ENCODE measurements at places on chromosomes 7 and 10.

DNA sequence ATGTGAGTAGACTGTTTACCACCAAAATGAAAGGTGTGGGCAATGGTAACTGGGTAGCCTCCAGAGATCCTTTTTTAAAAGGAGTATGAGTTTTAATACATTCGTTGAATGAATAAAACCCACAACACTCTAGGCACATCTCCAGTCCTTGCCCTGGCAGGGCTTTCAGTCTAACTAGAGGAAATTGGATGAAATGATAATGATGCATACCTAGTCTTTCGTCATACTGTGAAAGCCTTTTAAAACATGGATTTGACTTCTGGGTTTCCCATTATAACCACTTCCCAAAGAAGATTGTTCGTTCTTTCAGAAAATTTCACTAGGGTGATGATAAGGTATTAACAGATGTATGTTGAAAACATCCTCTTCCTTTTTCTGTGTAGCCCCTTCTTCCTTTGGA lies 110.8 kb downstream of the REEP3 start:
- DNase-seq, result peak; percentile 22

GRCh38 chr10:14545827-14546226 lies 215.1 kb upstream of the FRMD4A start:
- DNase-seq, result peak; percentile 83

GRCh38 chr10:88401671-88402347 lies 181.3 kb downstream of the RNLS start:
- DNase-seq, result peak; percentile 51

DNA sequence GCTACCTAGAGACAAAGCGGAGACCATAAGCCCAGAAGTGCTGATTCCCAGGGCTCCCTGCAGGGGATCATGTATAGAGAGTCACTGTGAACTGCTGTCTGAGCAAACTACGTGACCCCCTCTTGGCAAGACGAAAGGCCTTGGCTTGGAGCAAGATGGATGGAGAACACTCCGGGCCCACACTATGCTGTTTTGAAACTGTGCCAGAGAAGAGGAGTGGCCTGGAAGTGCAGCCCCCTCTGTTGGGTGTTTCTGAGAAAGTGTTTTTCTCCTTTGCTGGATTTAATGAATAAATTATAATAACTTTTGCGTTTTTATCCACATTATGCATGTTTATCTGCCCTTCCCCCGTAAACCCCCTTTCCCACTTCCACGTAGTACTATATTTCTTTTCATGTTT lies 639.3 kb upstream of the GALNT17 start:
- DNase-seq, result no peak

DNA sequence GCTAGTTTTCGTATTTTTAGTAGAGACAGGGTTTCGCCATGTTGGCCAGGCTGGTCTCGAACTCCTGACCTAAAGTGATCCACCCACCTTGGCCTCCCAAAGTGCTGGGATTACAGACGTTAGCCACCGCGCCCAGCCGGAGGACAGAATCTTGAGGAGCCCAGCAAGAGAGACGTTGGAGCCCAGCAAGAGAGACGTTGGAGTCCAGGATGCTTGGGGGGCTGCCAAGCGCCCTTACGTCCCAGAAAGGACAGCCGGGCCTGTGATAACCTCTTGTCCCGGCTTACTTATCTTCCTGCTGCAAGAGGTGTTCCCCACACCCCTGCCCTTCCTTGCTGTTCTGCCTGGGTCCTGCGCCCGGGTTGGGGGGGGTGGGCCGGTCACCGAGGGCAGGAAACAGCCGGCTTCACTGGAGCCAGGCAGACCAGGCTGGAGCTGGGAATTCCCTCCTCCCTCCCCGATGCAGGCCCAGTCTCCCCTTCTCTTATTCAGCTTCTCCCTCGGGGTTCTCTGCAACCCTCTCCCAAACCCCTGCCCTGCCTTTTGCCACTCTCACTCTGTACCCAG lies 1.9 kb upstream of the EPHB4 start:
- no peak for DNase-seq

- DNase-seq, result no peak
Observed at GRCh38 chr7:69700331-69700730, 102.1 kb downstream of the AUTS2 start.

DNA sequence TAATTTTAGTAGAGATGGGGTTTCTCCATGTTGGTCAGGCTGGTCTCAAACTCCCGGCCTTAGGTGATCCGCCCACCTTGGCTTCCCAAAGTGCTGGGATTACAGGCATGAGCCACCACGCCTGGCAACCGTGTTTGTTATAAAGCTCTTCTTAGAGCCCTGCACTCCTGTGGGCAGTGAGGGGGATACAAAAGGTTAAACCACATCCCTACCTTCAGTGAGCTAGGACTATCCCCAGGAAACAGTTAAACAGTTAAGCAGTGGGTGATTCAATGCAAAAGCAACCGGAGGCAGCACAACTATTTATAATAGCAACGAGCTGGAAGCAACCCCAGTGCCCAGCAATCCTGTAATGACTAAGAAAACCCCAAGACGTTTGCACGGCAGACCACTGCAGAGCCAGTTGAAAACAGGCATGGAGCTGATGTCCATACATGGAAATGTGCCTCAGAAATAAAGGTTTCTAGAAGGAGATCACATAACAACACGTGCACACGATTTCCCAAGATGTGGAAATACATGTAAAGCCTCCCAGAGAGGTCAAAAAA lies 107.2 kb upstream of the LYZL2 start:
- peak; percentile 100 for DNase-seq

DNA sequence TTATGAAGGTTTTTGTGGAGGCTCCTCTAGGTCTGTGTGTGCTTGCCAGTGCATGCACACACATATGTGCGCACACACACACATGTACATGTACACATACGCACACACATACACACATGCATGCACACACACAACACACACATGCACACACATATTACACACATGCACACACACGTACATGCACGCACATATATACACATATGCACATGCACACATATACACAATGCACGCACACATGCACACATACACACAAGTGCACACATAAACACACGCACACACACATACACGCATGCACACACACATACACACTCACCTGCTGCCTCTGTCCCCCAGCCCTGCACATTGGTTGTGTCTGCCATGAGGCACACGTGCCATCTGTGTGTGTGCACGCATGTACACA lies 66.3 kb downstream of the NEURL1 start:
- DNase-seq, result no peak

GRCh38 chr10:118993214-118993613 lies 36.3 kb upstream of the NANOS1 start:
- DNase-seq, result no peak

GRCh38 chr10:106551501-106552062 lies 612.9 kb downstream of the SORCS1 start:
- peak; percentile 35 for DNase-seq

DNA sequence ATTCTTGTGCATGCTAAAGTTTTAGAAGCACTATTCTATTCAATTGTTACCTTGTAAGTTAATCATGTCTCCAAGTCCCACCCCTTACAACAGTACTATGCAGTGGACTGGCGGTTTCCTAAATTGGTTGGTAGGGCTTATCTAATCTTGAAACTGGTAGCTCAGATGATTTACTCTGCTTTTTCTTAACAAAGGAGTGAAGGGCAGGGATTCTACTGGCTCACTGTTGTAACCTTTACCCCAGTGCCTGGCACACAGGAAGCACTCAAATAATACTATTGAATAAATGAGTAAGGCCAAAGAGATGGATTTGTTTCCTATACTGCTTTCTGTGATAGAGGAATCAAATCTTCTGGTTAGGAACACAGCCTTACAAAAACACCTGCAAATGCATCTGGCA lies 46.0 kb upstream of the CYCS start:
- DNase-seq, result no peak

DNA sequence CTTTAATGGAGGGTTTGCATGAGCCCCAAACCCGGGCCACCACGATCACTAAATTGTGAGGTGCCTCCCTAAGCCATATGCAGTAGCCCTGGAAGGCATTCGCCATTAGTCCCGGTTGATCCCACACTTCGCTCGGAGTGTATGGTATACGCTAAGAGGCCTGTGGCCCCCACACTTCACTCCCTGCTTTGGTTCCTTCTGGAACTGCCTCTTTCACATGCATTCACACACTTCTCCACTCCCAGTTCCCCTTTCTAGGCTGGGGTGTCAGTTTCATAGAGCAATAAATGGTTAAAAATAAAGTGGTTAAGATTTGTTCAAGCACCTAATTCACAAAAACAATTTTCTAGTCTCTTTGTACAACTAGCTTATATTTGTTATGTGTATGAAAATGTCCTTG lies 212.1 kb upstream of the KCND2 start:
- DNase-seq, result no peak

DNA sequence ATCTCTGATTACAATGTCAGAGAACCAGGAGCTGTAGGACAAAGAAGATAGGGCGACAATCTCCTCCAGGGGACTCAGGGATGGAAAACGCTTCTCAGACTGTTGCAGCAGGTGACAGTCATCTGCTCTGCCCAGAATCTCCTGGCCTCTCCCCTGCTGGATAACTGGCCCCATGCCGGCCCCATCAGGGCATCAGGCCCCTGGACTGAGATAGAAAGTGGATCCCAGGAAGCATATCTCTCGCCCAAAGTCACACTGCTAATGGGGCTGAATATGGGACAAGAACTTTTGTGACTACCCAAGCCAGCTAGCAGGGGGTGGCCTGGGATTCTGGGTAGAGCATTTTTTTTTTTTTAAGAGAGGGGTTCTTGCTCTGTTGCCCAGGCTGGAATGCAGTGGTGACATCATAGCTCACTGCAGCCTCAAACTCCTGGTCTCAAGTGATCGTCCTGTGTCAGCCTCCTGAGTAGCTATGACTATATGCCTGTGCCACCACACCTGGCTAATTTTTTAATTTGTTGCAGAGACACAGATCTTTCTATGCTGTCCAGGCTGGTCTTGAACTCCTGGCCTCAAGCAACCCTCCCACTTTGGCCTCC lies 20.5 kb upstream of the MLXIPL start:
- DNase-seq, result peak; percentile 10

- peak; percentile 46 for DNase-seq
Observed at GRCh38 chr10:124641282-124642087, 102.7 kb downstream of the FAM53B start.

GRCh38 chr10:60827791-60828488 lies 49.7 kb downstream of the CDK1 start:
- DNase-seq, result peak; percentile 89

GRCh38 chr10:84159076-84159685 lies 14.4 kb upstream of the GPR15LG start:
- no peak for DNase-seq

DNA sequence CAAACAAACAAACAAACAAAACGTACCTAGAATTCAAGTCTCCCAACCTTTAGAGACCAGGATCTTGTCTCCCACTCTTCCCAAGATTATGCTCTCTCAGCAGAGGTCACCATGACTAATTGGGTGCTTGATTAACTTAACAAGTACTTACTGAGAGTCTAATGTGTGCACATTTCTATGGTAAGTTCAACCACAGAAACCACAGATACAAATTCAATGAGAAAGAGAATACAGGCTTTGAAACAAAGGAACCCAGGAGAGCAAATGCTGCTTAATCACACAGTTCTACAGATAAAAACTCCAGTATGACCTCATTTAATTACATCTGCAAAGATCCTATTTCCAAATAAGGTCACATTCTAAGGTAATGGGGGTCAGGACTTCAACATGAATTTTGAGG lies 142.8 kb downstream of the DNAJC1 start:
- peak; percentile 6 for DNase-seq

DNA sequence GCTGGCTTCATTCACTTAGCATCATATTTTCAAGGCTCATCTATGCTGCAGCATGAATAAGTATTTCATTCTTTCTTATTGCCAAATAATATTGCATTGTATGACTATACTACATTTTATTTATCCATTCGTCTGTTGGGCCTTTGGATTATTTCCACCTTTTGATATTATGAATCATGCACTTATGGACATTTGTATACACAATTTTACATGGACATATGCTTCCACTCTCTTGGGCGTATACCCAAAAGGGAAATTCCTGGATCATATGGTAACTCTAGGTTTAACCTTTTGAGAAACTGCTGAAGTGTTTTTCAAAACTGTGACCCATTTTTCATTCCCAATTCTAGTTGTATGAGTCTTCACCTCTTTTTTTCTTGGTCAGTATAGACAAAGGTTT lies 80.3 kb upstream of the GNAI1 start:
- DNase-seq, result peak; percentile 43

GRCh38 chr7:156151078-156151477 lies 338.8 kb upstream of the SHH start:
- DNase-seq, result no peak

DNA sequence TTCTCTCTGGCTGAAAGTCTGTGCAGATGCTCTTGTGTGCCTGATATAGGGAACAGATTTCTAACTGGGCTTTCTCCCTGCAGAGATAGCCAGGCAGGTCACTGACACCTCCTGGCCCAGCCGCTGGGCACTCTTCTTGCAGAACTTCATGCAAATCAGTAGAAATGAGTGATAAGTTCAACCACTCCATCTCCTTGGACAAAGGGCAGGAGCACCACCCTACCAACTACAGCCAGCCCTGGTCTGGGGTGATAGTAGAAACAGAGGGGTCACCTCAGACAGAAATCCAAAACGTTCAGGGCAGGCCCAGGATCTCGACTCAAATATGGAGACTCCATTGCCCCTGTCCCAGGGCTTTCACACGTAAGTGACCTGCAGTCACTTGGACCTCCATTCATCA lies 917.8 kb upstream of the ZNF722 start:
- no peak for DNase-seq

DNA sequence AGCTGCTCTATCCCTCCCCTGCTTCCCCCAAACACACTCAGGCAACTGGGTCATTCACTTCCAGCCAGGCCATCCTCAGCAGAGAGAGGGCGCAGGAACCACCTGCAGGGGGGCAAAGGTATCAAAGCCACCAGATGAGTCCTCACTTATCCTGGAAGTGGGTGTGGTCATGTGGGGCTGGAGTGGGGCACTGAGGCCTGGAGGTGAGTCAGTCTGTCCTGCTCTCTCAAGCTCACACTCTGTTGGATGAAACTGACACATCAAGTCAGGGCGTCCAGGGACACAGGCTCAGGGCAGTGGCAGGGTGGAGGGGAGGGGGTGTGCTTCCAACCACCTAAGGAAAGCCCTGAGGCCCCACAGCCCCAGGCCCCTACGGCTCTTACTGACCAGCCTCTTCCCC lies 8.0 kb upstream of the ELFN1 start:
- no peak for DNase-seq

DNA sequence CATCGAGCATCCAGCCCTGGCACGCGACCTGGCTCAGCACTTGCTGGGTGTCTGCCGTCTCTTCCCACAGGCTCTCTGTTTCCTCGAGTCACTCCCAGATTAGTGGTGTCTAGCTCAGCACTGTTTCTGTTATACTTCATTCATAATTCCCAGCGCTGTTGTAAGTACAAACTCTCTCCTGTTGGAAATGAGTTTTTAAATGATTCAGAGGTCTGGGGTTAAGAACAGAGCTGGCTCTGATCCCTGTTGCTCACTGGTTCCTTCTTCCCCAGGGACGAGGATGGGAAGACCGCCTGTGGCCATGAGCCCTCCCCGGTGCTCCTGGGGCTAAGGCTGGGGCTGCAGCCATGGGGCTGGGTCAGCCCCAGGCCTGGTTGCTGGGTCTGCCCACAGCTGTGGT lies 17.3 kb upstream of the C10orf95 start:
- DNase-seq, result no peak

Measured in EH (cell line).